ENCODE measurements at places on chromosomes 7 and 10.
A peak's percentile ranks its signal among the peaks of the same experiment; 100 is the strongest.

- DNase-seq: no peak
These were observed at the start of gene KNDC1 for GRCh38 chr10:133159950-133160825. KNDC1 (plus strand) TSS chr10:133160219; CDS start chr10:133160468, 249 bp downstream.

DNA sequence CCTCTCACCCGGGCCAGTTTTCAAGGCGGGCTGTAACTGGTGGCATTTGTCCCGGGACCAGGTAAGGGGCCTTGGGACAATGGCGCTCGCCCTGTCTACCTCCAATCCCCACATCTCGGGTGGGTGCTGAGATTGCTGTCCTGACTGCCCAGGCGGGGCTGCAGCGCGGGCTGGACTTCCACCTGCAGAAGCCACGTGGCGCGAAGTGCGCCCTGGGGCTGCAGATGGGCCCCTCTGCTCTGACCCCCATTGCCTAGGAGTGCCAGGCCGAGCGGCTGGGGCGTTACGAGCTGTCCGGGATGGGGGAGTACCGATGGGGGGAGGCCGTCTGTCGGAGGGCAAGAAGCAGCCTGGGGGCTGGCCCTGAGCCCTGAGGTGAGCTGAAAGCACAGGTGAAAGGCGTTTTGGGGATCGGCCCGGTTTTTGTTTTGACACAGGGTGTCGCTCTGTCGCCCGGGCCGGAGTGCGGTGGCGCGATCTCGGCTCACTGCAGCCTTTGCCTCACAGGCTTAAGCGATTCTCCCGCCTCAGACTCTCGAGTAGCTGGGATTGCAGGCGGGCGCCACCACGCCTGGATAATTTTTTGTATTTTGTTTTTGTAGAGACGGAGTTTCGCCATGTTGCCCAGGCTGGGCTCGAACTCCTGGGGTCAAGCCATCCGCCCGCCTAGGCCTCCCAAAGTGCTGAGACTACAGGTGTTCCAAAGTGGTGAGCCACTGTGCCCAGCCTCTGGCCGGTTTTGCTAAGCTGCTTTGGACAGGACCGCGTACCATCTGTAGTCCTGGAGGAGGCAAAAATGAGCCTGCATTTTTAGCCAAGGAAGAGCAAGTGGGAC is at the start of gene SFXN2:
SFXN2 (plus strand) TSS at position 16 of the 835 bp plus-strand sequence. CDS start 12,001 bp downstream, outside the sequence.
- DNase-seq: peak; percentile 41

DNA sequence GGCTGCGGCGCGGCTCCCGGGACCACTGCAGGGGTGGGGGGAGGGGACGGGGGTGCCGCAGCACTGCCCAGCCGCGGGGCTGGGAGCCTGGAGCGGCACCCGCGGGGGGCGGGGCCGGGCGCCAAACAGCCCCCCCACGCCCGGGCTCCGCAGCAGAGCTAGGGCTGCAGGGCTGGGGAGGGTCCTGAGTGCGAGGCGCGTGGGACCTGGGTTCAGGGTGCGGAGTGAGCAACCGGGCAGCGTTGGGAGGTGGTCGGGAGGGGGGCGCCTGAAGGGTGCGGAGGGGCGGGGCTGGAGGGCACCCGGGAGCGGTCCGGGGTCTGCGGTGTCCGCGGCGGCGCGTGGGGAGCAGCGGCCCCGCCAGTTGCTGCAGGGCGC is 528 bp downstream of the CAMK2G start:
- no peak for DNase-seq

- DNase-seq: no peak
These were observed 7.9 kb upstream of the PAX2 start for GRCh38 chr10:100737355-100738054.
